ENCODE measurements at places on chromosomes 2 and 18. TPM values are rescaled to one million over a fixed set of nuclear protein-coding genes. Genes with fewer than 3 reads are reported as not detected.

GRCh38 chr2:205261516-205262020 lies 420.7 kb upstream of the NRP2 start:
- DNase-seq = no peak

DNA sequence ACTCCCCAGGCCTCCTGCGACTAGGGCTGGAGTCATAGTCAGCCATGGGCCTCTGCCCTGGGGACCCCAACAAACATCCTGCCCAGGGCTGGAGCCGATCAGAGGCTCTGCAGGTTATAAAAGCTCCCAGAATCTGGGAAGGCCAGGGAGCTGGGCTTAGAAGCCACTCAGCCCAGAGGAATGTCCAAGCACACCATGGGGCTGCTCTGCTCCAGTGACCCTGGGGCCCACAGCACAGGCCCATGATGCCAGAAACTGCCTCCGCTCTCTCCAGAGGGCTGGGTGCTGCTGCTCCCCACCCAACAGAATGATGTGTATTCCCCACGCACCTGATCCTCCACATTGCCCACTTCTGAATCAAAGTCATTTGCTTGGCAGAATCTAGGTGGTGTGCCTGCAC lies 88.5 kb downstream of the ARMC9 start:
- DNase-seq = no peak

GRCh38 chr2:28993206-28993960 lies 12.3 kb downstream of the TOGARAM2 start:
- DNase-seq = no peak

GRCh38 chr2:236008006-236008405 lies 160.2 kb downstream of the GBX2 start:
- DNase-seq = no peak

Gene WDR43
- total RNA-seq = 98.2 TPM

GRCh38 chr18:77124452-77124922 lies 8.1 kb downstream of the MBP start:
- peak; percentile 84 for DNase-seq

GRCh38 chr2:108288534-108289106 lies at the start of gene SULT1C2:
Gene SULT1C2 (plus strand): TSS chr2:108288895. CDS start chr2:108293668, 4,773 bp downstream.
- DNase-seq = no peak

DNA sequence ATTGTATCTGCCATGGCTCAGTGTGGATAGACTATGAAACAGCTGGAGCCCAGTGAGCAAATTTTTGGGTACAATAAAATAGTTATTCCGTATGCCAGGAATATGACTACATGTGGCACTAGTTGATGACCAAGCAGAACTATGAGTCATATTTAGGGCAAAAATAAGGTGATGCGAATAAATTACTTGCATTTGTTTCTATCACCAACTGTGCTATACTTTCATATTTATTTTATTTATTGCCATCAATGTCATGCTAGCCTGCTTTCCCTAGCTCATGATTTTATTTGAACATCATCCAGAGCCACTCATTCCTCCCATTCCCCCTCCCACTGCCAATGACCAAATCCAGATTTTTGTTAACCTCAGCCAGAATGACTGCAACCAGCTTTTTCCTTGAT lies 13.3 kb upstream of the FAP start:
- no peak for DNase-seq

DNA sequence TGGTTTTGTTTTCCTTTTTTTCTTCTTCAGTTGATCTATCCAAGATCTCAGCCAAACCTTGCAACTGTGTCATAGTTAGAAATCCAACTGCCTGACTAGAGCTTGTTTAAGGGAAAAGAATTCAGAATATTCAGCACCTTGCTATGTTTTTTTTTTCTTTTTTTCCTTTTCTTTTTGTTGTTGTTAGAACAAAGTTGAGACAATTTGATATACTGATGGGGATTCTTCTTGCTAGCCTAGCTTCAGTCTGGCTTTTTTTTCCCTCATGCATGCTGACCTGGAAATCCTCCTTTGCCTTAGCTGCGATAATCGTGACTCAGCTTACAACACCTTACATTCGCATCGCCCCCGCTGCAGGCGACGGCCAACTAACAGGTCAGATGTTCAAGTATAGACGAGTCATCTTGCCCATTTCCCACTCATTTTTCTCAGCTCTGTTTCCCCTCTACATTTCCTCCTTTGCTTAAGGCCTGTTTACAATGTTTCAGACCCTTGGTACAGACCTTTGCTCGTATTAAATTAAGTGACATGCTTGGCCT lies 487.2 kb upstream of the RAB12 start:
- DNase-seq = no peak

Gene FEV
- not detected for total RNA-seq

Gene DPYSL5
- total RNA-seq = not detected

- no peak for DNase-seq
Measured at GRCh38 chr2:128237911-128238697, 80.6 kb downstream of the HS6ST1 start.

DNA sequence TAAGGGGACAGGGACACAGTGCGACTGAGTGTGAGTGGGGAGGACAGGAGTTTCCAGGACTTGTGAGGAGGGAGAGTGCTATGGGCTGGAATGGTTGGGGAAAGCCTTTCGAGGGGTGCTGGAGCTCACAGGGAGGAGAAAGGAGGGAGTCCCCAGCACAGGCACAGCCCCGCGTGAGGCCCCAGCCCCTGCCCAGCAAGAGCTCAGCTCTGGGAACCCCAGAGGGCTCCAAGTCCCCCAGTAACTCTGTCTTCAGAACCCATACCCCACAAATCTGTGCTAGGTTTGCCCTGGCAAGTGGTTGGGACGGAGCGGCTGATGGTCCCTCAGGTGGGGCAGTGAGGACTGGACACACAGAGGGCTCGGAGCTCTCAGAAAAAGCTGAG lies 75.4 kb downstream of the SFXN5 start:
- no peak for DNase-seq
